ENCODE measurements at places on chromosomes 7 and 10.
A peak's percentile ranks its signal among the peaks of the same experiment; 100 is the strongest.

- DNase-seq, result no peak
These were observed 133.1 kb upstream of the PPP2R2D start for GRCh38 chr10:131767716-131768115.

GRCh38 chr7:30915005-30915601 lies 3.5 kb downstream of the AQP1 start:
- no peak for DNase-seq

GRCh38 chr10:31799181-31799580 lies 129.4 kb downstream of the ARHGAP12 start:
- DNase-seq, result no peak

DNA sequence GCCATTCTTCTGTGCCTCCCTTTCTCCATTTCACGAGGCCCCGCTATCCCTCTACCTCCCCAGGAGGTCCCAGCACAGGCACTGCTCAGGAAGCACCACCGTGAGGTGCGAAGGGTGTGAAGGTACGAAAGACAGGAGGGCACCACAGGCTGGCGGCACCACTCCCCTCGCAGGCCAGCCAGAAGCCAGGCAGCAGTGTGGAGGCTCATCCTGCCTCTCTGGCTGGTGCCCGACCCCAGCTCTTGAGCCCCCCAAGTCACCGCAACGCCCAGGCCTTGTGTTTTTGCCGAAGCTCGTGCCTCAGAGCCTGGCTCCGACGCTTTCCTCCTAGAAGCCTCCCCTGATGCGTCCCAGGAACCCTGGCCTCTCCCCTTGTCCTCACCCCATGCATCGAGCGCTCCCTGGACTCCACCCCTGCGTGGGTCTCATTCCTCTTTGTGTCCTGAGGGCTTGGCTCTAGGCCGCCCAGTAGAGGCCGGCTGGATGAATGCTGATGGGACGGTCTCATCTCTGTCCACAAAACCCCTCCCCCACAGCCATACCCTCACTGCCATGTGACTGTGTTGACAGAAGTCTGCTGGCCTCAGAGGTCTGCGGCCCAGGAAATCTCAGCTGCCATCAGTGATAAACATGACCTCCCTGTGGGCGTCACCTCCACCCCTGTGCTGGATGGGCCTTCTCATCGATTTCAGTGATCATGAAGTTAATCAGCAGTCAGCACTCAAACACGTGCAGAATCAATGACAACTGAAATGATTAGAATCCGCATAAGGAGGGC lies 19.3 kb downstream of the BRI3 start:
- DNase-seq, result no peak

DNA sequence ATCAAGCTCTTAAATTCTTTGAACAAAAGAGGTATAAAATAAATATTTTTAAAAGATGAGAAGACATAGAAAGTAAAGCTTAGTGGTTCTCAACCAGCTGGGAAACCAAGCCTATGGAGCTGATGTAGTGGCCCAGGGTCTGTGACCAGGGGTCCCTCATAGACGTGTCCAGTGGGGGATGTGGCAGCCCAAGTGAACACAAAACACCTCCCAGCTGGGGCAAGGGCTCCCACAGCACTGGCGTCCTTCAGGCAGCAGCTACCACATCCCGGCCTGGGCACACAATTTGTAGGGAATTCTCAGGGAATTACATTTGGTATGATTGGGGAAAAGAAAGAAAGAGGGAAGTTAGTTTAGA lies 17.8 kb upstream of the CCDC71L start:
- DNase-seq, result no peak

GRCh38 chr7:114944745-114945625 lies 23.1 kb downstream of the MDFIC start:
- DNase-seq, result peak; percentile 98

DNA sequence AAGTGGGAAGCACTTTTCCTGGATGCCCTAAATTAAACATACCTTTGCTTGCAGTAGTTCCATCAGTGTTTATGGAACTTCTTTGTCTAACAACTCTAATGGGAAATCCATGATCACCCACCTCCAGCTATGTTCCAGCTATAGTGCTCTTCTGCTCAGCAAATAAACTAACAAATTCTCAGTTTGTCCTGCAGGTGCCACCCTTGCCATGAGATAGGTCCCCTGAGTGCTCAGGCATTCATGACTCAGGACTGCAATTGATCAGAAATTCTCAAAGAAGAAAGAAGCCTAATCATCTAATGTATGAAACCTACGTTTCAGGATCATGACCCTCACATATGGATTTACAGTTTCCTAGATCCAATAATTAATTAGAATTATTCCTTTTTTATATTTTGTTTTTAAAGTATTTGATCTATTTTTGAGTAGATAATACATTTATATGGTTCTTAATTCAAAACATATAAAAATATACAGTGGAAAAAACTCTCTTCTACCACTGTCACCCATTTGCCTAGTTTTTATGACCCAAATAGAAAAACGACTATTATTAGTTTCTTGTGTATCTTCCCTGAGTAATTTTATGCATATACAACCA lies 48.7 kb upstream of the DYNC1I1 start:
- DNase-seq, result peak; percentile 66

- DNase-seq, result no peak
These were observed 111.8 kb upstream of the ZNF438 start for GRCh38 chr10:31143331-31143935.

DNA sequence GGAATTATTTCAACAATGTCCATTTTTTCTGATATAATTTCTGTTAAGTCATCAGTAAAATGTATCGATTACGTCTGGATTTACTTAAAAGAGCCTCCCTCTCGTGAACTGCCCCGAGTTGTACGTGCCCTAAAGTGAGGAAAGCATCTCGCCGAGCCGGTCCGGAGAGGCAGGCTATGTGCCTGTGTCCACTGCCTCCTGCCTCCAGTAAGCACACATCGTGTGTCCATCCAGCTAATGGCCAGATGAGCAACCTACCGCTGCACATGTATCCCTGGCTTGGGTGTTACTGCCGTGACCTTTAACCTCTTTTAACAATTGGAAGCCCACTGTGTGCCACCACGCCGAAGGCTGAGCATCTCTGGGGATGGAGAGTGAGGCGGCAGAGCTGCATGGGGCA lies 23.2 kb upstream of the DNAJB6 start:
- DNase-seq, result no peak

DNA sequence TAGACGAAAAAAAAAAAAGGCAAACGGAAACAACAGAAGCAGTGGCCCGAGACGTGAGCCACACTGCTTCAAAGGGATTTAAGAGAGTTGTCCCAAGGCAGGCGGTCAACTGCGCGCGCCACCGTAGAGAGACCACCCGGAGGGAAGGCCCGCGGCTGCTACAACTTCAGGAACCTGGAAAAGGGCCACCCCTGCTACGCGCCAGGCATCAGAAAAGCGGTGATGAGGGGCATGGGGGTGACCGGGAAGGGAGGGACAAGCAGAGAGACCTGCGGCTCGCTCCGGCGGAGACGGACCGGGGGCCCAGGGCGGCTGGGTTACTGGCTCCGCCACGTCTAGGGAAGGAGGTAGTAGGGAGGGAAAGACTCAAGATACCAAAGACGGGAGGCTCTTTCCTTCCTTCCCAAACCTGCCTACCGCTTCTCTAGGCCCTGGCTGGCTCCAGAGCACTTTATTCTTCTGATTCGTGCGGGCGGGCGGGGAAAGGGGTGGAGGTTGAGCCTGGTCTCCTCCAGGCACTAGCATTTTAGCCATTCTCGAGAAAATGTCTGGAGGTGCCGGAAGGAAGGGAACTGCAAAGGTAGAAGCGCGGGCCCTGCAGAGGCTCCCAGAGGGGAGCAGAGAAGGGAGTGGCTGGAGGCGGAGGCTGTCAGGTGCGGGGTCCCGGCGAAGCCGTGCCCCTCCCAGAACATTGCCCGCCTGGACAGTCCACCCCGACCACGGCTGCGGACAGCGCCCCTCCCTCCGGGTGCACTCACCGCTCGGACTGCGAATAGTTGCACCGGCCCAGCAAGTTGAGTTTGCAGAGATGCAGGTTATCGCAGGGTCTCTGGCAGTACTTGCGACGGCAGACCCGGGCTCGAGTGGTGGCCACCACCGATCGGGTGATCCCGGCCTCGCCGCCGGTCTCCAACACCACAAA lies 993 bp downstream of the ZC3HAV1 start:
- peak; percentile 23 for DNase-seq

GRCh38 chr10:6738112-6738768 lies 158.2 kb upstream of the PRKCQ start:
- peak; percentile 48 for DNase-seq

DNA sequence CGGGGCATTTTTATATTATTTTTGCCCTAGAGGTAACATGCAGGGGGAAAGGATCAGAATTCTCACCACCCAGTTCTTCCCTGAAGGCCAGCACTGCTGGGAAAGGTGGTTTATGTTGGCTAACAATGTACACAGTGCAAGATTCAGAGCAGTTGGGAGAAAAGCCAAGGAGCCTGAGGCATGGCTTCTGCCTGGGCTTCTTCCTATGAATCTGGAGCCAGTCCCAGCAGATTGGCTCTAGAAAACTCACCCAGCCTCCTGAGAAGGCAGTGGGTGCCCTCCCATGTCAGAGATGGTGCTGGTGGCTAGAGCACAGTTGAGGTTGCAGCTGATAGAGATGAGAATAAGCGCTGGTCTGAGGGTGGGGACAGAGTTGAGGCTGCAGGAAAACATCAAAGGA lies 44.7 kb upstream of the GPR26 start:
- DNase-seq, result no peak

GRCh38 chr7:122682815-122683550 lies 15.9 kb downstream of the RNF133 start:
- DNase-seq, result no peak
